ENCODE measurements at places on chromosomes 2 and 18. TPM values are rescaled to one million over a fixed set of nuclear protein-coding genes. Genes with fewer than 3 reads are reported as not detected.

DNA sequence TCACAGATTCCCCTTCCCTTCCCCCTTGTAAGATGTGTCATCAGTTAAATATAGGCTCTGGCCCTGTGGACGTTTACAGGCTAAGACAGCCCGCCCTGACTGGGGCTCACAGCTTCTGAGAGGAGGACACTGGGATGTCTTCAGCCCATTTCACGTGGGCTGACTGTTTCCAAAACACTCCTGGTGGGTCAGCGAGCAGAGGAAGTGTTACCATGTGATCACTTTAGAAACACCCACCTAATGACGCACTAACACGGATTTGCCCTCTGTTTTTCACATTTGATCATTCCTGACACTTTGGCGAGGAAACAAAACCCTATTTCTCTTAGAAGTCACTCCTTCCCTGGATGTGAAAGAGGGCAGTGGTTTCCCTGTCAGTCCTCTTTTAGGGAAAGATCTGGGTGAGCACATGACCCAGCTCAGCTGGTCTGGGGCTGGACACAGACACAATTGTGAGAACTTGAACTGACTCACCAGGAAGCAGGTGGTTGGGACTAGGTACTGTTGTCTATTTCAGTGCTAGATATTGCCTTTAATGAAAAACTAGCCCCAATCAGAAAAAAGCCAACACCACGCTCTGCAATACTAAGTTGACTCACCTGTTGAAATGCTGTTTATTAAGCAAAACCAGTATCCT lies 38.8 kb downstream of the BMP10 start:
- no peaks in the 10 kb centered on the region for H3K27me3 ChIP-seq
- no peak overlapping the region for H3K27ac ChIP-seq
- H3K4me3 ChIP-seq = no peak overlapping the region

GRCh38 chr2:134362740-134363139 lies 108.9 kb downstream of the MGAT5 start:
- no peak overlapping the region for H3K27ac ChIP-seq
- no peaks in the 10 kb centered on the region for H3K4me1 ChIP-seq
- no peaks in the 10 kb centered on the region for H3K27me3 ChIP-seq

REG1B gene
- not detected for polyA plus RNA-seq

ASPRV1 gene
- polyA plus RNA-seq = 0.24 TPM

ADI1 gene
- polyA plus RNA-seq = 149 TPM

DNA sequence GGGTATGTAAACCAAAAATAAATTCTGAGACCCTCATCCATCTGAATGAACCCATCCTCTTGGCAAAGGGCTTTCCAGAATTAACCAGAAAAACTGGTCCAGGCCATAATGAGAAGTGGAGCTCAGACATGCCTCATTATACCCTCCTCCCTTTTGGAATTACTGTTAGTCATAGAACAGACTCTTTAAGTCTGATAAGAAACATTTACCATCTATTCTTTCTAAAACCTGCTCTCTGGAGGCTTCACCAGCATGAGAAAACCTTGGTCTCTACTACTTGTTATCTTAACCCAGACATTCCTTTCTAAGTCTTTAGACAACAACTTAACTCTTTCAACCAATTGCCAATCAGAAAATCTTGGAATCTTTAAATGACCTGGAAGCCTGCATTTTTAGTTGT lies 82.8 kb downstream of the QPCT start:
- DNase-seq = no peak
- H3K27me3 ChIP-seq = no peaks in the 10 kb centered on the region

DNA sequence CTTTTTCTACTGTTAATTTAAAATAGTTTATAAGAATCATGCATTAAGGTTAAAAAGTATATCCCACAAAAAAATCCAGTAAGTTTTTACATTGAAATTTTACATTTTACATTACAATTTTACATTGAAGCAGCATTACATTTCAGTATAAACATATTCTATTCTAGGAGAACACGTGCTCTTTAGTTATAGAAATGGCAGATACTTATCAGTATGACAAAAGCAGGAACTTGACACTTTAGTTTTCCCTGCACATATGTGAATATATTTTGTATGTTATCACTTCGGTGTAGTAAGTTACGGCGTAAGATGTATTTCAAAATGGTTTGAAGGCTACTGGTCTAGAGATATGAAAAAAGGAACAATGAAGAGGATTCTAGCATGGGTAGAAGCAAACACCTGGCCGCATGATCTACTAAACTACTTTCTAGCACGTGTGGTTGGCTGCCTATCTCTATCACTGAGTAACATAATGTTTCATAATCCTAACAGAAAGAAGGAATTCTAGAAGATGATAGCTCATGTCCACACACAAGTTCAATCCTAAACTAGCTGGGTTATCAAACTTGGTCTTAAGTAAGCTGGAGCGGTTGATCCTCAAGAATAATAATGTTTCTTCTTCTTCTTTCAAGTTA lies 5.4 kb downstream of the IMMT start:
- no peak overlapping the region for H3K27ac ChIP-seq
- no peak for DNase-seq
- no peaks in the 10 kb centered on the region for H3K27me3 ChIP-seq
- H3K4me3 ChIP-seq = no peak overlapping the region
- H3K4me1 ChIP-seq = peaks cover 13% of the 10 kb centered on the region
- H3K36me3 ChIP-seq = peaks cover 9% of the 10 kb centered on the region

DNA sequence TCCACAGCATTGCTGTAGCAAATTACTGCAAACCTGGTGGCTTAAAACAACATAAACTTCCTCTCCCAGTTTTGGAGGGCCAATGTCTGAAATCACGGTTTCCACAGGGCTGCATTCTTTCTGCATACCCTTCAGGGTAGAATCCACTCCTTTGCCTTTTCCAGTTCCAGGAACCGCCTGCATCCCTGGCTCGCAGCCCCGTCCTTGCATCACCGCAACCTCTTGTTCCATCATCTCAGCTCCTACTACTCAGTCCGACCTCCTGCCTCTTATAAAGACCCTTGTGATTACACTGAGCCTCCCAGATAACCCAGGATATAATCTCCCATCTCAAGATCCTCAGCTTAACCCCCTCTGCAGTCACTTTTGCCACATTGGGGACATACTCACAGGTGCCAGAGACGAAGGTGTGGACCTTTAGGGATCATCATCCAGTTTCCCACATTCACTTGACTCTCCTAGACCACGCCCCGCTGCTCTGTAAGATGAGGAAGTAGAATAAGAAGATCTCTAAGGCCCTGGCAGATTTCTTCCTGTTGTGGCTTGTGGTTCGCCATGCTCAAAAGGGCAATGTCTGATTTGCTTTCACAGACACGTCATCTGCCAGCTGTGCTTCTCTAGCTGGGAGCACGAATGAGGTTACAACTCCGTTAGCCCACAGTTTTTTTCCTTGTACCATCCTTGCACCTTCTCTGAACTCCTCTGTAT lies 103.6 kb upstream of the AGAP1 start:
- H3K4me3 ChIP-seq = no peak overlapping the region
- H3K27ac ChIP-seq = no peak overlapping the region
- H3K27me3 ChIP-seq = no peaks in the 10 kb centered on the region
- peaks cover 8% of the 10 kb centered on the region for H3K4me1 ChIP-seq
- no peak for DNase-seq
- H3K36me3 ChIP-seq = no peaks in the 10 kb centered on the region

- no peaks in the 10 kb centered on the region for H3K36me3 ChIP-seq
- H3K4me3 ChIP-seq = peak overlapping the region; percentile 89
- peak overlapping the region; percentile 92 for H3K27ac ChIP-seq
- H3K4me1 ChIP-seq = 0 out of 2 replicates have a peak, but pooled peaks cover 6% of the 10 kb centered on the region
- no peaks in the 10 kb centered on the region for H3K27me3 ChIP-seq
Observed at GRCh38 chr18:21598726-21599584, 1.5 kb downstream of the ESCO1 start.

- no peaks in the 10 kb centered on the region for H3K36me3 ChIP-seq
- no peaks in the 10 kb centered on the region for H3K4me1 ChIP-seq
- H3K4me3 ChIP-seq = no peak overlapping the region
- no peak overlapping the region for H3K27ac ChIP-seq
- H3K27me3 ChIP-seq = peaks cover 50% of the 10 kb centered on the region
- DNase-seq = peak; percentile 75
Observed at GRCh38 chr2:169109502-169110409, 40.4 kb downstream of the DHRS9 start.

- no peak for DNase-seq
- 0 out of 2 replicates have a peak, but pooled peaks cover 5% of the 10 kb centered on the region for H3K27me3 ChIP-seq
- H3K4me1 ChIP-seq = no peaks in the 10 kb centered on the region
- H3K4me3 ChIP-seq = no peak overlapping the region
Observed at GRCh38 chr2:133270550-133270949, 297.7 kb downstream of the NCKAP5 start.

TGFA gene
- polyA plus RNA-seq = 9.7 TPM

- no peak overlapping the region for H3K27ac ChIP-seq
- no peak for DNase-seq
- peaks cover 5% of the 10 kb centered on the region for H3K4me1 ChIP-seq
- H3K4me3 ChIP-seq = no peak overlapping the region
Observed at GRCh38 chr2:10517351-10518043, 69.4 kb upstream of the ODC1 start.

PCARE gene
- polyA plus RNA-seq = not detected

GRCh38 chr18:32252141-32252860 lies 62.5 kb downstream of the MEP1B start:
- no peak for DNase-seq
- H3K4me3 ChIP-seq = no peak overlapping the region
- no peaks in the 10 kb centered on the region for H3K4me1 ChIP-seq
- H3K36me3 ChIP-seq = no peaks in the 10 kb centered on the region

EFEMP1 gene
- polyA plus RNA-seq = 1,145 TPM

ID2 gene
- 468 TPM for polyA plus RNA-seq

- H3K4me1 ChIP-seq = peaks cover 13% of the 10 kb centered on the region
- no peak overlapping the region for H3K27ac ChIP-seq
- no peak overlapping the region for H3K4me3 ChIP-seq
- no peaks in the 10 kb centered on the region for H3K36me3 ChIP-seq
Observed at GRCh38 chr2:191699341-191699945, 21.5 kb downstream of the NABP1 start.

SERPINB11 gene
- not detected for polyA plus RNA-seq

DNA sequence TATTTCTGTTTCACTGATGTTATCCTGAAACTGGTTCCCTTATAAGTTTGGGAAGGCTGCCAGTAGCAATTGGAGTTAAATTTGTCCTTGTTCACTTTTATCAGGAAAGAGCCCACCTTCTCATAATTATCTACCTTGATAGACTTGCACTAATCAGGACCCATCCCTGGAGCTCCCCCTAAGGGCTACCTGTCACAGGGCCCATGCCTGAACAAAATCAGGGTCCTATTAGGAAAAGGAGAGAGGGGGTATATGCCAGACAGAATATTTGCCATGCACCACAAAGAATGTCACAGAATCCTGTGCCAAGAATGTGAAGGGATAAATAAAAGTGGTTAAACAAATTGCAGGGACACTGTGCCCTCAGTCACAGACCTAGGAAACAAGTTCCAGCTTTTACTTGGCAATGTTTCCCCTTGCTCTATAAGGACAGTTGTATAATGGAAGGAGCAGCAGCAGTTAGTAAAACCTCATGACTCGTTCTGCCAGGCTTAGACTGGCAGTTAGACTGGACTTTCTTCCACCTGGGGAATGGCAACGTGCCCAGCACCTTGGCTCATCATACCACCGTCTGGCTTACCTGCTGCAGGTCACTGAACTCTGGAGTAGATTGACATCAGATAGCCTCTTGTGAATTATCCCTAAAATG lies 32.3 kb upstream of the VWC2L start:
- H3K4me3 ChIP-seq = no peak overlapping the region
- H3K27ac ChIP-seq = no peak overlapping the region
- H3K36me3 ChIP-seq = no peaks in the 10 kb centered on the region

GRCh38 chr18:9419956-9420631 lies 55.2 kb upstream of the RALBP1 start:
- no peak overlapping the region for H3K27ac ChIP-seq
- no peaks in the 10 kb centered on the region for H3K36me3 ChIP-seq
- peak; percentile 51 for DNase-seq
- H3K27me3 ChIP-seq = no peaks in the 10 kb centered on the region
- peaks cover 14% of the 10 kb centered on the region for H3K4me1 ChIP-seq

DNA sequence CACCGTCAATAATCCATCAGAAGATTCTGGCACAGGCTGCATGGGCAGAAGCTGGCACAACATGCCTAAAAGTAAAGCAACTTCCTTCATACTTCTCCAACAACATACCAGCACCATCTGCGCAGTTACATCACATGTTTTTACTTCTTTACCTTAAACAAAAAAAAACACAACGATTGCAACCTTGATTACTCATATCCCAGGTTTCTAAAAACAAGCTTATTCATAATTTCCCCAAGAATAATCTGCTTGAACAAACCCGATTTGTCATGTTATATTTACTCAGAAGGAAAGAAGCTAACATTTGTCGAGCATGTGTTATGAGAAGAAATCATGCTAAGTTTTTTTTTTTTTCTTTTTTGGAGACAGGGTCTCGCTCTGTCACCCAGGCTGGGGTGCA lies 54.7 kb downstream of the THADA start:
- no peaks in the 10 kb centered on the region for H3K36me3 ChIP-seq
- H3K4me1 ChIP-seq = peaks cover 37% of the 10 kb centered on the region

GBX2 gene
- polyA plus RNA-seq = not detected

Measured in GM23248 (cell line).